ENCODE measurements at places on chromosomes 1 and 21. TPM values are rescaled to one million over a fixed set of nuclear protein-coding genes. Genes with fewer than 3 reads are reported as not detected.
A peak's percentile ranks its signal among the peaks of the same experiment; 100 is the strongest.

ELAVL4 gene
- total RNA-seq: not detected

GRCh38 chr1:112011202-112011601 is 21.7 kb upstream of the KCND3 start:
- DNase-seq: peak; percentile 66

DNA sequence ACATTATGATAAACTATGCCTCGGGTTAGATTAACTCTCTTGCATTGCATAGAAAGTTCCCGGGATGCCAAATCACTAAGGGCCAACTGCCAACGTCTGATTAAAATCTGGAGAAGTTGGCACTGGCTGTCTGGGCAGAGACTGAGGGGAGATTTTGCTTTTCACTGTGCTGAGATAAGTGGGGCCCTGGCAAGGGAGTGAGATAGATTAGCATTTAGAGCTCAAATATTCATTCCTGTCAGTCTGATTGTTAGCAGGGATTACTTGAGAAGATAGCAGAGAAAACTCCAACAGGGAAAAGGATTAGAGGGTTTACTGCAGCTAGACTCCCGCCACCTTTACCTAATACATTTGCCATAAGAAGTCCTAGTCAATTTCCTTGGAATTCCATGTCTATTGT is 714.1 kb upstream of the CHRM3 start:
- DNase-seq: no peak

GRCh38 chr1:19219451-19219850 is 9.4 kb upstream of the UBR4 start:
- no peak for DNase-seq

FAM110D gene
- not detected for total RNA-seq

Measured in HFFc6 (cell line).